ENCODE measurements at places on chromosomes 11 and 22. TPM values are rescaled to one million over a fixed set of nuclear protein-coding genes. Genes with fewer than 3 reads are reported as not detected.

DNA sequence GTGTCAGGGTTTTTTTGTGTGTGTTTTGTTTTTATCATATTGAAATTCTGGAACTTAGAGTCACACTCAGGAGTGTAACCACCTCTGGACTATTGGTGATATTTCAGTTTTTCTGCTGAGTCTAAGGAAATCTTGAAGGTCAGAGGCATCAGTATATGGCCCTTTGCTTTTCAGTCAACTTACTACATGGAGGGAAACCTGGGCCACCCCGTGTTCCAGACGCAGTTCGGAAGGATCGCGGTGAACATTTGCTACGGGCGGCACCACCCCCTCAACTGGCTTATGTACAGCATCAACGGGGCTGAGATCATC is 19.9 kb downstream of the UPB1 start:
- no peak for DNase-seq

DNA sequence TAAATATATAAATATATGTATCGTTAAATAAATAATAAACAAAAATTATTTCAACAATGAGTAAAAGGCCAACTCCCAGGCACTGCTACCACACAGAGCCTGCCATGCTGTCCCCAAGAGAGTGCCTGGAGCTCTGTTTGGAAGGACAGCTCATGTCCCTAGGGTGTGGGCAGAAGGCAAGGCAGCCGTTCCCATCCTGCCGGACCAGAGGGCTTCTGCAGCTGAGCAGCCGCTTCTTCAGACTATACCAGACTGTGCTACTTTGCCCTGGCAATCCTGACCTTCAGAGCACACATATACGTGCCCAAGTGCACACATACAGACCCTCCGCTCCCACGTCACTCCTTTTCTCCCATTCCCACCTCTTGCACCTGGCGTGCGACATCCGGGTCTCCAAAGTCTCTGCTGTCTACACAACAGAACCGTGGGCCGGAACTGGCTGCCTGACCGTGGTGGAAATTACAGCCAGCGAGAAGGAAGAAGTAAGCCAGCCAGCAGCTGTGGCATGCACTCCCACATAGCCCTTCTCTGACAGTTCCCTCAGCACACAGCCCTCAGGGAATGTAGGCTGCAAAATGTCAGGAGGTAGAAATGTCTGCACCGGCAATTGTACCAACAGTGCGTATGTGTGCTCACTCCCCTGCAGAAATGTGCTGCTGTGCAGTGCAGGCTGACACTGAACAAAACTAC is 24.0 kb downstream of the PAX6 start:
- no peak for DNase-seq

HEPHL1 gene
- total RNA-seq, result not detected

DNA sequence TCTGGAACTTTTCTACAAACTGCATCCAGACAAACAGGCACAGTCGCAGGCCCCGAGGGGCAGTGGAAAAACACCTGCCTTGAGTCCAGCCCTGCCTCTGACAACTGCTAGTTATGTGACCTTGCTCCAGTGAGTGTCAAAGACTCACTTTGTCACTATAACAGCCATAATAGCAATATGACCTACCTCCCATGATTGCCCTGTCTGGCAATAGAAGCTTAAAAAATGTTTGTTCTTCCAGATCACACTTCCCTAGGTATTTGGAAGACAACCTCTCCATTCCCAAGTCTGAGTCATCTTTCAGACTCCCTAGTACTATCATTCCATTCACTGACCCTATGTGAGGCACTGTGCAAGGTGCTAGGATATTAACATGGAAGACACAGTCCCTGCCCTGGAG is 74.5 kb downstream of the RPL27A start:
- DNase-seq, result no peak

DNA sequence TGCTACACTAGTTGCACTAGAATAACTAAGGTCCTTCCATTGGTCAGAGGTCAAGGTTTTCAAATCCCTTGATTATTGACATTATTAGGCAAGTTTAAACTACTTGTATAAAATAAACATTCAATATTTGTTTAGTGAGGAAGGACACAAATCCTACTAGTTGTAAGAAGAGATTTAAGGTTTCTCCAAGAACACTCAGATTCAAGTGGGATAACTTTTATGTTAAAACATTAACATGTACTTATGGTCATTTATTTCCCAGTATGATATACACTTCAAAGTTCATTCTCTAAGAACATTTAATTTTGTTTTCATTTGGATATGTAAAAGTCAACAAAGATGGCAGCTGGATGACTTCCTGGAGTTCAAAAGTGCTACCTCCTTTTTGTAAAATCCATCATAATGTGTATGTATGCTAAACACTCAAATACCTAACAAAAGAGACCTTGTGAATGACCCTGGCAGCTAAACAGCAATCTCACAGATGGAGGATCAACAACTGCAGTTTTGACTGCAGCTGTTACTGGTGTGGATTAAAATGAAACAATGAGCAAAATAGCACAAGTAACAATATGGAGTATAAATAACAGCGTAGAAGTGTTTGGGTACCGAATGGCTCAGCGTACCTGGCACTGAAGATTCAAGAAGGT is 1.5 kb downstream of the CCDC90B start:
- DNase-seq, result no peak

DNA sequence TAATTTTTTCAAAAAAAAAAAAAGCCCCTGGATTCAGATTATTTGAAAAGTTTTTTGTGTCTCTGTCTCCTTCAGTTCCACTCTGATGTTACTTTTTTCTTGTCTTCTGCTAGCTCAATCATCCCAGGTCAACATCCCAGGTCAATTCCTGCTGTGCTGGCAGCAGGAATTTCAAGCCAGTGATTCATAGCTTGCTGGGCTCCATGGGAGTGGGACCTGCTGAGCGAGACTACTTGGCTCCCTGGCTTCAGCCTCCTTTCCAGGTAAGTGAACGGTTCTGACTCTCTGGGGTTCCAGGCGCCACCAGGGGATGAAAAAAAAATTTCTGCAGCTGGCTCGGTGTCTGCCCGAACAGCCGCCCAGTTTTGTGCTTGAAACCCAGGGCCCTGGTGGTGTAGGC is 31.4 kb downstream of the PLAAT5 start:
- DNase-seq, result no peak

DNA sequence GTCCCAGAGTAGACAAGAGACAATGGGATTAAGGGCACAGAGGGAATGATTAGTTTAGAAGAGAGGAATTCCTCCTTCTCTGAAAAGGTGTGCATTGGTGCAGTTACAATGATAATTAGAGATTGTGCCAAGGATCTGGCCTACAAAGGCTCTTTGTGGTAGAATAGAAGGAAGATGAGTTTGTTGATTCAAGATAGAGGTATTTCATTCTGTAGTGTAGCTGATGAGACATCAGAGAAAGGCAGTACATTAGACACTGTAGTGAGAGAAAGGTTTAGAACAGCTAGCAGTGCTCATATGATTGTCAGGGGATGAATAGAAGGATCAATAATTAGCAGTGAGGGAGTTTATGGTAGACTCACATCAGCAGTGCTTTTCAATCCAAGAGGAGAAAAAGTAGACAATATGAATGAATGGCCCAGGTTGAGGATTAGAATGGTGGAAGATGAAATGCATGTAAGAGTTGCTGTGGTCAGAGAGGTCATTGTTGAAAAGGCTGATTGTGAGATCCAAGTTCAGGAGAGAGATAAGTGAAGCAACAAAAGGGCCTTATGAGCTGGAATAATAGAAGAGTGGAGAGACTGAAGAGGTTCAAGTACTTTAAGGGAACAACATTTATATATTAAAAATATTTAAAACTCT is 28.9 kb downstream of the SIK2 start:
- no peak for DNase-seq

GRCh38 chr11:34335801-34336200 is 22.0 kb downstream of the ABTB2 start:
- DNase-seq, result no peak

DNA sequence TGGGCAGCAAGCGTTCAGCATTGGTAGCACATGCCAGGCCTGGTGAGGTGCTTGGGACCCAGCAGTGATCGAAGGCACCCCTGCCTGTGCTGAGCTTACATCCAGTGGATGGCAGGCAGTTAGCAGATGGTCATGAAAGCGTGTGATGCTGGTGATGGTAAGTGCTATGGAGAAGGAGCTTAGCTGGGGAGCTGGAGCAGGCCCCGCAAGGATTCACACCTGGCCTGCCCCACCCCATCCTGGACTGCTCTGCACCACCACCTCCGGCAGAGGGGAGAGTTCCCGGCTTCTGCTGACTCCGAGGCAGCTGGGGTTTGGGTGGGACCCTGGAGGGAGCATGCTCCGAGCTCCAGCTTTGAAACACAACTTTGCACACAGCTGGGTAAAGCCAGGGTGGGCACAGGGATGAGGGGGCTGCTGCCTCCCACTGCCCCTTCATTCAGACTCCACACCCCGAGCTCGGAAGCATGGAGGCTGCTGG is 16.2 kb downstream of the MPPED1 start:
- no peak for DNase-seq

DNA sequence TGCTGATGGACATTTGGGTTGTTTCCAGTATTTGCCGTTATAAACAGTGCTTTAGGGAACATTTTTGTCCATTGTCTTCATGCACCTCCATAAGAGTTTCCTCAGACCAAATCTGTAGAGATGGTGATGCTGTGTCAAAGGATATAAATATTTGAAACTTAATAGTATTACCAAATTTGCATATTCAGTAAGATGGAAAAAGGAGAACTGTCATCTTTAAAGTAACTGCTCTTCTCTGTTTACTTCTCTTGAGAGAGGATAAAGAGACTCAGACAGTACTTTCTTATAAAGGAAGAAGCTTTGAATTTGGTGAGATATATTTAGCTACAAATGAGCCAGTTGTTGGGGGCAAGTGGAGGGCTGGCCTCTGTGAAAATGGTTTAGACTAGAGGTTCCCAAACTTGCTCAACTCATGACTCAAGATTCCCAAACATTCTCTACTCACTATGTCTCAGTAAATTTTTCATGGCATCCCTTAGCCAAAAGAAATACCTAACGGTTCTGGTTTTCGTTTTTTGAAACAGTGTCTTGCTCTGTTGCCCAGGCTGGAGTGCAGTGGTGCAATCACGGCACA is 26.2 kb downstream of the SHISA8 start:
- no peak for DNase-seq

PYGM gene
- 1.3 TPM for total RNA-seq

- no peak for DNase-seq
Observed at GRCh38 chr22:45073064-45073463, 63.3 kb upstream of the PHF21B start.

DNA sequence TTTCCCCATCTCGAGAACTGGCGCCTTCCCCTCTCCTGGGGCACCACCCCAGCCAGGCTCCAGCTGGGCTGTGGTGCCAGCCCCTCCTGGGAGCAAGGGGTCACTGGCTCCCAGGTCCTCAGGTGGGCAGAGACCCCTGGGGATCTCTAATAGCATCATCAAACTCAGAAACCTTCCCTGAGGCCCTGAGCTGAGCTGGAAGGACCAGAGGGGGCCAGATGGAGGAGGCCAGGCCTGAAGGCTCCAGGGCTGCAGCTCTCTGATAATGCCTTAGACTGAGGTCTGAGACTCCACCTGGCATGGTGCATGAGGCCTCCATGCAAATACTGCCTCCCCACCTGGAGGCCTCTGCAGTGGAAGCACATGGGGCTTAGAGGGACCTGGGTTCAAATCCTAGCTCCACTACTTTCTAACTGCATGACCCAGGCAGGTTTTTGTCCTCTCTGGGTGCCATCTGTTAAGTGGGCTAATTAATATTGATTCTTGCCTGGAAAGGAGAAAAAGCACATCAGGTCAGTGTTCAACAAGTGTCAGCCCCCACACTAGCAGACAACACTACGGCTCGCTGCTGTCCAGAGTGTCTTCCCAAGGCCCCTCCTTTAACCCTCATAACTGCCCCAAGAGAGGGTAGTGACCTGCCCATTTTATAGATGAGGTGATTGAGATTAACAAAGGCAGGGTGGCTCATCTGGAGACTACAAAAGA is 1.5 kb downstream of the MAPK8IP1 start:
- no peak for DNase-seq

CNTF gene
- total RNA-seq, result 0.59 TPM

DNA sequence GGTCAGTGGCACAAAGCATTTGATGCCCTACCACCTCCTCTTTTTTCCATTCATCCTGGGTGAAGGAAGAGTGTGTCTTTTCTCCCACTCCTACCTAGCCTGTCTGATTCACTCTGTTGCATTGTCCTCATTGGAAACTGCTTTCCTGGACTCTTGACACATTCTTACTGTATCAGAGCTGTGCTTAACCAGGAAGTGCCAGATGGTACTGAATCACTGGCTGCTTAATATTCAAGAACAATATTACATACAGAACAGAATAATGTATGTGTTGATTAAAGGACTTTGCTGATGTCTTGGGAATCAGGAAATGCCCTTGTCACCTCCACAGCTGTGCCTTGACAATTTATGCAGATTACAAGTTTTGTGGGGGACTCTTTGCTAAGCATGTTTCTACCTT is 44.4 kb downstream of the SVIP start:
- DNase-seq, result no peak

F2 gene
- total RNA-seq, result not detected

DNA sequence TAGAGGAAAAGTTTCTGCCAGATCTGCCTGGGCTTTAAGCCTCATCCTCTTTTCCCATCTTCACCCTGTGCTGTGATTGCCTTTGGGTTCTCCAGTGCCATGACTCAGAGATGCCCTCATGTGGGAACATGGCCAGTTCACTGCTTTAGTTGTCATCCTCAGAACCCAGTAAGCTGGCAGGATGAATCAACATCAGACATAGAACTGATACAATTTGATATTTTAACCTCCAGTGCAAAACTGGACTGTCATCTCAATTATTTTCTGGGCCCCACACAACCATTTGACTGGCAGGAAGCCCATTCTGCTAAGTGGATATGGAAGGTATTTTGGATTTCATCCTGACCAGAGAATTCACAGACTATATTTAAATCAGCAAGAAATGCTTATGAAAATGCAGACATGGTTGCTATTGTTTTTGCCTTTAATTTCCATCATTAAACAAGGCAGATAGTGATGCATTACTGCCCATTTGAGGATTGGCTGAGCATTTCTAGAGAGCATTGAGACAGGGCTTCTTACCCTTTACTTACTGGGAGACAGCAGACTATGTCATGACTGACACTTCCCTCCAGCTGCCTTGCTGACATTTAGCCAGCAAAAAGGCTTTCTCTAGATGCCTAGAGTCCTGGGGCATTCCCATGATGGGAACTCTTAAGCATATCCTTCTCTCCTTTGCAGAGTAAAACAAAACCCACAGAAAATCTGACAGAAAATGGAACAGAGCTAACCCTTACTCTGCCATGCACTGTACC is 327.1 kb upstream of the MTNR1B start:
- no peak for DNase-seq

SLC25A18 gene
- 6.6 TPM for total RNA-seq

RTN4R gene
- 2.0 TPM for total RNA-seq

VWA5A gene
- total RNA-seq, result 28.0 TPM

DNA sequence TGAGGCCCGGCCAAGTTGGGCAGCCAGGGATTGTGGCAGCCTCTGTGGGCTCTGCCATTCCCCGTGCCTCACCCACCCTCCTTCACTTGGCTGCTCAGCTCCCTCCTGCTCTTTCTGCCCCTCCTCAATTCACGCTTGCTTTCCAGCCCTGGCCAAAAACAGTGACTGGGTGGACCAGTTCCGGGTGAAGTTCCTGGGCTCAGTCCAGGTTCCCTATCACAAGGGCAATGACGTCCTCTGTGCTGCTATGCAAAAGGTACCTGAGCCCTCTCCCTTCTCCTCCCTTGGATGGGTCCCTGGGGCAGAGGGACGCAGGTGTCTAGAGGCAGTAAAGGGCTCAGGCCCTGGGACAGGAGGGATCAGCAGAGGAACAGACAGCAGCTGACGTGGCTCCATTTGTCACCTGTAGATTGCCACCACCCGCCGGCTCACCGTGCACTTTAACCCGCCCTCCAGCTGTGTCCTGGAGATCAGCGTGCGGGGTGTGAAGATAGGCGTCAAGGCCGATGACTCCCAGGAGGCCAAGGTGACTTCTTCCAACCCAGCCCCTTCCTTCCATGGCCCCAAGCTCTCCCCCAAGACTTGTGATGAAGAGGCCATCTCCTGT is 2.7 kb downstream of the FREY1 start:
- DNase-seq, result no peak

All from breast epithelium (tissue), 4 donors.